ENCODE measurements at places on chromosomes 5 and 9.

DNA sequence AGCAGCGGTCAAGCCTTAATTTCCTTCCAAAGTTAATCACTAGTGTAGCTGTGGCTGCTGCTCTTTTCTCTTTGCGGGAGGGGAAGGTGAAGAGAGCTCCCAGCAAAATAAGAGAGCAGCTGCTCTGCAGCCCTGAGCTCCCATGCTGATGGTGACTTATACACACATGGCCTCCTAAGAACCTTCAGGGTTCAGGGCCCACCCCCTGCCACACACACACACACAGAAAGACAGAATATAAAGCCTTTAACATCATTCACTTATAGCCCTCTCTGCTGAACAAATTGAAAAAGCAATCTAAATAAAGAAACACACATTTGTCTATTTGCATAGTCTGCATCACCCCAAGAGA is 43.6 kb downstream of the GAS1 start:
- DNase-seq, result no peak

- DNase-seq, result no peak
Observed at GRCh38 chr5:83471405-83472212, at the start of gene VCAN. Gene VCAN (plus strand): TSS chr5:83471744. CDS start chr5:83483519, 11,775 bp downstream.

- DNase-seq, result no peak
Observed at GRCh38 chr5:99191206-99191745, 262.5 kb upstream of the CHD1 start.

GRCh38 chr5:139644001-139644456 is 4.1 kb upstream of the CXXC5 start:
- DNase-seq, result no peak

DNA sequence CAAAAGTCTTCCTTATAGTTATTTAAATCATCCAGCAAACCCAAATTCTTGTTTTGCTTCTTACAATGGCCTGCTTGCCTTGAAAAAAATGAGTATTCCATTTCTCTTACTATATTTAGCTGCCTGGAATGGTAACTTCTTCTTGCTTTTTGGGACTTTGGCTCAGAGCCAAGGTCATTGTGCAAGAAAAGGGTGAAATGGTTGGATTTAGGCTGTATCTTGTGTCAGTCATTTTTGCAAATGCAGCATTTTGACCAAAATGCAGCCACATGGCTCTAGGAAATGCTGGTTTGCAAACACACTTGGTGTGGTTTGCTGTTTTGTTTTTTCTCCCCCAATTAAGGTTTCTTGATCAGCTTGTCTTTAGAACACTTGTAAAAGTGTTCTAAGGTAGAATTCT is 133.3 kb upstream of the ELL2 start:
- no peak for DNase-seq

GRCh38 chr9:123353041-123353440 is 3.0 kb upstream of the CRB2 start:
- no peak for DNase-seq

GRCh38 chr5:32400401-32400800 is 44.1 kb downstream of the ZFR start:
- no peak for DNase-seq

DNA sequence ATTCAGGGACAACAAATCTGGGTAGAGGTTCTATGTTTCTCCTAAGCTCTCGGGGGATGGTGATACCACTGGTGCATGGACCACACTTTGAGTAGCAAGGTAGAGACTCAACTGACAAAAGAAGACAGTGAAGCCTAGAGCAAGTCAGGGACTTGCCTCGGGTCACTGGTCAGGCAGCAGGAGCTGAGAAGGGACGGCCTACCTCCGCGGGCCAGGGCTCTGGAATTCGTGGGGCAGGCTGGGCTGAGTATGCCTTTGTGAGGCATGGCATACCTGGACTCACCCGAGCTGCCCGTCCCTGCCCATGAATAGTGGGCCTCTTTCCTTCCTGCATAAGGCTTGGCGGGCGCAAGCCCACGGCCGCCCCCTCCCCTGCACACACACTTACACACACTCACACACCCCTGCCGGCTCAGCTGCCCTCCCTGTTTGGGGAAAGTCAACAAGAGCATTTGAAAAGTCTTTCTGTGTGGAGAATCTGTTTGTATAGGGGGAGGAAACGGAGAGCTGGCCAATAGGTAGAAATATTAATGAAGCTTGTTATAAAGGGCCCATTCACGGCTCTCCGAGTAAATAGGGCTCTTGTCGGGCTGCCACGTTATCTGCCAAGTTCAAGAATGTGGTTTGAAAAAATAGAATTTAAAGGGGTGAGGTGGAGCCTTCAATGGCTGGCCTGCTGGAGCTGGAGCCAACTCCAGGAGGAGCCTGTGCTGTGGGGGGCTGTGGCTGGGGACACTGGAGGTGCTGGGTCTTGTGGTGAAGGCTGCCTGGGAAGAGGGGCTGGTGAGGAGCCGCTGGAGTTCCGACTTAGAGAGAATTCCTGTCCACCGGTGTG is 19.1 kb upstream of the KIF12 start:
- DNase-seq, result no peak

GRCh38 chr5:151906246-151906645 is 18.4 kb downstream of the GLRA1 start:
- no peak for DNase-seq

GRCh38 chr9:89999534-90000370 is 394.9 kb downstream of the GADD45G start:
- no peak for DNase-seq

DNA sequence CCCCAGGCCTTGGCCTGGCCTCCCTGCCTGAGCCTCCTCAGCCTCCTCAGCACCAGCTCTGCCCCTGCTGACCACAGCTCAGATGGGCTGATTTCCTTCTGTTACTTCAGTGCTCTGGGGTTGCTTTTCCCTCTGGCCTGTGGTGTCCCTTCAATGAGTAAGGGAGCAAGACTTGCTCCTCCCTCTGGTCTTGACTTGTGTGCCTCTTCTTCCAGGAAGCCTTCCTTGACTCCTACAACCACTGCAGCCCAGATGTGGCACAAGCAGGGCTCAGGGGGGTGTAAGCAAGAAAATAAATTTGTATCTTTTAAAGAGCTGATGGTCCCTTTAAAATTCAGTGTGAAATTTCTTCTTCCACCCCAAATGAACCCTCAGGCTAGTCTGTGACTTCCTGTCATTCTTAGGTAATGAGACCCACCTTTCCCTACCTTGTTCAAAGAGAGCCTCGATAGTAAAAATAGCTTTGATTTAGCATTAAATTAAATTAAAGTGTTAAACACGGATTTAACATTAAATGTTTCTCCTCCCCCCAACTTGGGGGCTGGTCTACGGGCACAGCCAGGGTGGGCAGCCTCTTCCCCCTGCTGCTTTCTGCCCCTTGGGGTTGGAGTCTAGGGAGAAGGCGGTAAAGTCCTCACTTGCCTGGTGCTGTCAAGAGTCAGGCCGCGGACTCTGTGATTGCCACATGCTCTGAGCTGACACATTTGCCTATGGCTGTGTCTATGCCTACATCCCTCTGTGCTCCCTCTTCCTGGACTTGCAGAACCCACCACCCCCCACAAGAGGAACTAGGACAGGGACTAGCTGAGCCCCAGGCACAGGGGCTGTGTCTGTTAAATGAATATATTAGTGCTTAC is 64.5 kb downstream of the OLFM1 start:
- DNase-seq, result no peak

DNA sequence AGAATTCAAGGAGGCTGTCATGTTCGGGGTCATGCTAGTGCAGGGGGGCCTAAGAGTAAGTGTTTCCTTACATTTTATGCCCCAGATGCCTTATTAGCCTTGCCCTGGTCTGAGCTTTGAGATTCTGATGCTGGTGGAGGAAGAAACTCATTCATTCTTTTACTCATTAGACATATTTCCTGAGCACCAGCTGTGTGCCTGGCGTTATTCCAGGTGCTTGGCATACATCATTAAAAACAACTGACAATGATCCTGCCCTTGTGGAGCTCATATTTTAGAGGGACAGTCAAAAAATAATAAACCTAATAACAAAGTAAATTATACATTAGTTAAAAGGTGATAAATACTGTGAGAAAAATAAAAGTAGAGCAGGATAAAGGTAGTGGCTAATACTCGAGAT is 138.9 kb upstream of the SGCD start:
- DNase-seq, result no peak

DNA sequence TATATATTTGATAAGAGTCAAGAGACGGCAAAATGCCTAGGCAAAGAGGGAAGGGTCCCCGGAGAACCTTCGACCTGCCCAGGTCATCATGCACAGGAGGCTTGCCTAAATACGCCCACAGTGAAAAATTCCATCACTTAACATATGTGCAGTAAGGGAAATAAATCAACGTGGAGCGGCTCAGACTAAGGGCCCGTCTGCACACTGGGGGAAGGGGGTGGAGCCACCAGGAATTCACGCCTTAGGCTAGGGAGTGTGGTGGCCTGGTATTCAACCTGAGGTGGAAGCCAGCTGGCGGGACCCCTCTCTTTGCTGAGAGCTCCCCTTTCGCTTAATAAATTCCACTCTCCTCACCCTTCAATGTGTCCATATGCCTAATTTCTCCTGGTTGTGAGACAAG is 8.3 kb downstream of the PTBP3 start:
- DNase-seq, result no peak

DNA sequence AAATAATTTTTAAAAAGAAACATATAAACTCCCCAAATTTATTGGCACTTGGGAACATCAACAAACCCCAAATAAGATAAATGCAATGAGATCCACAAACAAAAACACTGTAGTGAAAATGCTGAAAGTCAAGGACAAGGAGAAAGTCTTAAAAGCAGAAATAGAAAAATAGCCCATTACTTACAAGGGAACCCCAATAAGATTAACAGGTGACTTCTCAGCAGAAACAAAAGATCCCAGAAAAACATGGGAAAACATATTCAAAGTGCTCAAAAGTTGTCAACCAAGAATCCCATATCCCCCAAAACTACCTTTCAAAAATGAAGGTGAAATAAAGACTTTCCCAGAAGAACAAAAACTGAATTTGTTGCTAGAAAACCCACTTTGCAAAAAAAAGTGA is 40.0 kb downstream of the FANCC start:
- no peak for DNase-seq

GRCh38 chr9:117869287-117869686 is 165.1 kb downstream of the TLR4 start:
- DNase-seq, result no peak

DNA sequence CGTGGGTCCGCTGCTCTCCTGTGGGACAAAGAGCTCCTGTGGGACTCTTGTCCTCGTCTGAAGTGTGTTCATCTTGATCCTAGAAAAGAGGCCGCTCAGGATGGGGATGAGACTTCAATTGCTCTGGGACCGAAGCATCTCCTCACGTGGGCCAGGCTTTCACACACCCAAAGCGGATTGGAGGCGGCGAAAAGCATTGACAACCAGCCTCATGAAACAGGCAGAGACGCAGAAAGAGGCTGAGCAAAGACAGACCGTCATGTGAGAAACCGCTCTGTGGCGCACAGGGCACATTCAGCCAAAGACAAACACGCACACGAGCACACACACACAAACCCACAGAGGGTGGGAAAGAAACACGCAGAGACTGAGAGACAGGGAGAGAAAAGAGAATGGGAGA is 479.5 kb downstream of the SPATA31A7 start:
- no peak for DNase-seq

DNA sequence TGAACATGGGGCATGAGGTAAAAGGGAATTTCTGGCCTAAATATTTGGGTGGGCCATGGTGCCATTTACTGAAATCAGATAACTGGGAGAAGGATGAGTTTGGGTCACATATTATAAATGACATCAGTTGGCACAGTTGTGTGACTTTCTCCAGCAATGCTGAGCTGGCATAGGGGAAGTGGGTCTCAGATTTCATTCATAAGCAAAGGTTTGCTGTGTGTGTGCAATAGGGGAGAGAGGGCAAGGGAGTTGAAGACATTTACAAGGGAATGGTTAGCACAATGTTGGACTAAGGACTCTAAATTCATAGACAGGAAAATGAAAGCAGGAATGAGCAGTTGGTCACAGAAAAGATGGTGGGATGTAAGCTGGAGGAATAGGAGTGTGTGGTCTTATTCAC is 47.8 kb upstream of the KLF9 start:
- no peak for DNase-seq

- peak; percentile 69 for DNase-seq
Observed at GRCh38 chr5:173954671-173955521, 34.1 kb upstream of the C5orf47 start.

DNA sequence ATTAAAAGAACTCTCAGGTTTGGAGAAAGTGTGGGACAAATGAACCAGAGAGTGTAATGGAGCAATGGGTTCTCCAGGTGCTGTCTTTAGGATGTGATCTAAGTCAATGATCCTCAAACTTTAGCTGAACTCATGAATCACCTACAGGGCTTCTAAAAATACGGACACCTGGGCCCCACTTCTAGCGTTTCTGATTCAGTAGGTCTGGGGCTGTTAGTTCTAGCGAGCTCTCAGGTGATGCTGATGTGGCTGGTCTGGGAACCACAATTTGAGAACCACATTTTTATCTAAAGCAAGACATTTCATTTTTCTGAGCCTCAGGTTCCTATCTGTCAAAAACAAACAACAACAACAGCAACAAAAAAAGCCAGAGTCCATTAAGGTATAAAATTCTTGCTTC is 35.1 kb upstream of the PCA3 start:
- DNase-seq, result no peak

- no peak for DNase-seq
Observed at GRCh38 chr5:146475906-146476305, 28.8 kb downstream of the TCERG1 start.

- no peak for DNase-seq
Observed at GRCh38 chr5:168390491-168390890, 95.8 kb upstream of the RARS1 start.

GRCh38 chr9:134500931-134501760 is 140.5 kb upstream of the COL5A1 start:
- DNase-seq, result no peak

GRCh38 chr9:131404581-131404980 is 10.7 kb downstream of the PRRC2B start:
- no peak for DNase-seq

DNA sequence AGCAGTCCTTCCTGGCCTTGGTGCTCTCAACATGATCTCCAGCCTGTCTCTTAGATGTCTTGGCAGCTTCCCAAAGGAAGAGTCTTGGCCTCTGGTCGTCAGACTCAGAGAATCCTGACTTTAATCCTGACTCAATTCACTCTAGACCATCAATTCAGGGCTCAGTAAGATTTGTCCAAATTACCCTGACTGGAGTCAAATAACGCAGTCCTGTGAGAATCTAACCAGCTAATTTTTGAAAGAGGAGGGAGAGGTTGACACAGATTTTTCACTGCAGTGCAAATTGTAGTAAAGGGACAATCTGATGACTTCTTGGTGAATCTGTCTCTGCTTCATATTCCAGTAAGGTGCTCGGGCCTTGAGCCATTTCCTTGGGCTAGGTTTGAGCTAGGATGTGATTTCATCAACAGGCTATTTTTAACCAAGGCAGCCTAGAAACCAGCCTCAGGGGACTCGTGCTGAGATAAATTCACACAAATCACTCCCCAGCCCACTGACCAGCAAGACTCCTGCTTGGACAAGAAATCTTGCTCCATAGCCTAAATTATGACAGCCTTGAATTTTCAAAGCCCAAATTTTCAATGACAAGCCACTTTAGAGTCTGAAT is 257.4 kb downstream of the ENC1 start:
- DNase-seq, result no peak

GRCh38 chr5:115016646-115017045 is 153.1 kb downstream of the TRIM36 start:
- DNase-seq, result no peak

DNA sequence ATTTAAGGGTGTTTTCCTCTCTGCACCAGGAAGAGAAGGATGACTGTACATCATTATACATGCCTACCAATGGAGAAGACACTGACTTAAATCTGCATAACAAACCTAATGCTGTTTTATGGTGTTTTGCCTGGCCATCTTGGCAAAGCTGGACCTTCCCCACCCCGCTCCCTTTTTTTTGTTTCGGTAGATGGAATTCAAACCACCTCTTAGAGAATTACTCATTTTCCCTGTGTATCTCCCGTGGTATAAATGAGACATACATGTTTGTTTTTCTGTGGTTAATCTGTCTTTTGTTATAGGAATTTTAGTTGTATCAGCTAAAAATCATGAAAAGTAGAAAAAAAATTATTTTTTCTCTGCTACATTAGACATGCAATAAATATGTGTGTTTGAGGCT is 28.8 kb downstream of the IL12B start:
- no peak for DNase-seq

All from Panc1 (cell line).